SK-N-MC (cell line): ENCODE measurements at places on chromosomes 3 and 15.
A peak's percentile ranks its signal among the peaks of the same experiment; 100 is the strongest.

- DNase-seq: no peak
These were observed 31.4 kb upstream of the CHRNB4 start for GRCh38 chr15:78672285-78673014.

DNA sequence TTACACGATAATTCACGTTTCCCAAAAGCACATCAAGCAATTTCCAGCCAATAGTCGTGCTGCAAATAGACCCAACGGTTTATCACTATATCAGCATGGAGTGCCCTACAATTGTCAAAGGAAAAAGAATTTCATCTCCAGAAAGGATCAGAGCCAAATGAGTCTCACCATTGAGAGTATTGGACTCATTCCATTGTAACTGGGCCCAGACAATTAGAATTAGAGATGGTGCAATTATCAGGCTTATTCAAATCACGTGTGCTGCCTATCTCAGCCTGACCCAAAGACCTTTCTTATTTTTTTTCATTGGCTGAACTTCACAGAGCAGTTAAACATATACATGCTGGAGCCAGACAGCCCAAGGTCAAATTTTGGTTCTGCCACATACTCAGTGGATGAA lies 87.0 kb upstream of the LRTM1 start:
- no peak for DNase-seq

DNA sequence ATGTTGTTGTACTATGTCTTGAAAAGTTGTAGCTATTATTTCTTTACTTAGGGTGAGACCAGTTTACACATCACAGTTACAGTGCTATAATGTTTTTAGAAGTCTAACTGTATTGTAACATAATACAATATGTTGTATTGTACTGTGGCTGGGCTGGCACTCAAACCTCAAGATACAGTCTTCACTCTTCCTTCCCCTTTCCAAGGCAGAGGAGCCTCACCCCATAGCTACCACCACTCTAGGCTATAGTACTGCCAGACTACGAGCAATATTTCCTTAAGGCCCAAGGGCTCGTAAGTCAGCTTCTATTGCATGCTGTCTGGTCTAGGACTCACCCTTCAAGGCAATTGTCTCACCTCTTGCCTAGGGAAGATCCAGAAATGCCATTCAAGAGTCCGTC lies 597.7 kb downstream of the OTOL1 start:
- no peak for DNase-seq

DNA sequence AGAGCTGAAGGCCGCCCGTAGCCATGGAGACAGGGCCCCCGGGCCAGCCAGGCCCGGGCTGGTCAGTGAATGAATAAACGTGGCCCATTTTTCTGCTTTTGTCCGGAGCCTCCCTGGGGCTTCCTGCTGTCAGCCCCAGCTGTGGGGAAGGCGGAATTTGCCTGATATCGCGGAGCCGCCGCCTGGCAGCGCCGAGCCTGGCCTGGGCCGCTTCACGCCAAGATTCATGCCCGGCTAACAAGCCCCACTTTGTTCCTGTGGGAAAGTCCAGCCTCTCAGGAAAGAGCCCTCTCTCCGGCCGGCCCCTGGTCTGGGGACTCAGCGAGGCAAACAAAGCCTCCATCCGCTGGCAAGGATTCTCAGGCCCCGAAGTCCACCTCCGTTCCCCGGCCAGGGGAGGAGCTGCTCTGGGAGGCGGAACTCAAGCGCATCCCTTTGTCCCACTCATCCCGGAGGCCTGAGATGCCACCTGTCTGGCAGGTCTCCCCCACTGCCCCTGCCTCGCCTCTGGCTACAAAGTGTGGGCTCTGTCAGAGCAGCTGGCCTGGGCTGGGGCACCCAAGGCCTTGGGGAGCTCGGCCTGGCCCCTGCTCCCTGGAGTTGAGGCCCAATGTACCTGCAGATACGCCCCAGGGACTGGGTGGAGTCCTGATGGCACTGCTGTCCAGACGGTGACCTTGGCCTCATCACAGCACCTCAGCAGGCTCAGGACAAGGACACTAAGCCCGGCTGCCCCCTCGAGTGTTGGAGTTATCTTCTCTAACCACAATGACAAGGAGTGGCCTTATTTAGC lies 51.6 kb upstream of the SLC6A11 start:
- no peak for DNase-seq

- no peak for DNase-seq
These were observed 1186.5 kb downstream of the SI start for GRCh38 chr3:163891771-163892170.

GRCh38 chr3:127663151-127663550 lies 9.6 kb upstream of the ABTB1 start:
- DNase-seq: no peak

DNA sequence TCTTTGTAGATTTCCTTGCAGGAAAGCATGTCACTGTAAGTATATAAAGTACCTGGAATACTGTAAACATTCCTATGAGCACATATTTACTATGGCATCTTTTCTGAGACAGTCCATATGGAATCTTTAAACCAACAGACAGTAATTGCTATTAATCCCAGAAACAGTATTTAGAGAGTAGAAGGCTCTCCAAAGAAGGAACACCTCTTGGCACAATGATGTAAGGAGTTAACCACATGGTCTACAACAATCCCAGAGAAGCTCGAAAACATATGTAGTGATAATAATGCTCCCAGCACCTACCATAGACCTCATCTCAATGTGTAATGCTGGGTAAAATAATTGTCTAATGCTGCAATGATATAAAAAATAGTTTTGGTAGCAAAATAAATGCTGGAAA lies 95.8 kb upstream of the IL12A start:
- no peak for DNase-seq

DNA sequence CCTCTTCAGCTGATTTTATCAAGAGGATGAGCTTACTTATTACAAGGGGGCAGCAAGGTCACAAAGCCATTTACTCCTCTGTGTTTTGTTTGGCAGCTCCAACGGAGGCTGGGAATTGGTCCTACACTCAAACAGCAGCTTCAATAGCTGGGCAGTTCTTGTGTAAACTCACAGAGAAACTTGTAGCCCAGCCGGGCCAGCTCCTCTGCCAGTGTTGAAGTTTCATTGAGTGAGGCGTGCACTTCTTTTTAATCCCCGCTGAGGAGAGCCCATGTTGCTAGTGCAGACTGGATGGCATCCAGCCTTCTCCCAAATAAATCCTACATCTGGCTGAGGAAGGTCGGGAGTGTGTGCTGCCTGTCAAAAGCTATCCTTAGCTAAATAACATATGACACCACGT lies 59.5 kb downstream of the BFSP2 start:
- DNase-seq: no peak

- no peak for DNase-seq
These were observed 4.5 kb upstream of the IL17RC start for GRCh38 chr3:9912294-9912935.

DNA sequence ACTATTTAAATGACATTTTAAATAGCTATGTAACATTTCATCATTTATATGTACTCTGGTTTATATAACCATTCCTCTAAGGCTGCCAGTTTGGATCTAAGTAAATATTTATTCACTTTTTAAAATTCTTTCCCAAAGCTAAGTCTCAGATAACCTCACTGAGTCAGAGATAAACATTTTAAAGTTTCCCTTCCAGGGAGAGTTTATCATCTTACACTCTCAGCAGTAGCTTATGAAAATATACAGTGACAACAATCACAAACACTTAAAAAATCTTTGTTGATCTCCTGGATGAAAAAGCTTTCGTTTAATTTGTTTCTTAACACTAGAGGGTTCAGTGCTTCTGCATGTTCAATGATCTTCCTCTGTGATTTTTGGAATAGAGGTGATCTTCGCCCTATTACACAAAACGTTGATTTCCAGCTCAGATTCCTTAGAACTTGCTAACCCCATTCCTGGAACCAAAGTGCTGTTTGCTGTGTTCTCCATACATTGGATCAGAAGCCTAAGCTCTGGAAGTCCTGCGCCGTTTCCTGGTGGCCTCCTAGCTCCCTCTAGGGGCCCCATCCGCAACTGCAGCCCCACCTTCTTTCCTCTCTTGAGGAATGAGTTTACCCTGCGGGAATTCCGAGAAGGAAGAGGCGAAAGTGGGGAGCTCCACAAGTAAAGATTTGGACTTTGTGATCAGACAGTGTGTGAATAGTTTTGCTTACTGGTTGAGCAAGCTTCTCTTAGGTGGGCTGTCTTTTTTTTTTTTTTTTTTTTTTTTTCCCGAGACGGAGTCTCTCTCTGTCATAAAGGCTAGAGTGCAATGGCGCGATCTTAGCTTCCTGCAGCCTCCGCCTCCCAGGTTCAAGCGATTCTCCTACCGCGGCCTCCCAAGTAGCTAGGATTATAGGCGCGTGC lies 29.3 kb upstream of the SACM1L start:
- DNase-seq: no peak

GRCh38 chr3:100023595-100023994 lies 90.7 kb downstream of the FILIP1L start:
- DNase-seq: no peak

GRCh38 chr3:185728630-185729336 lies 96.1 kb downstream of the IGF2BP2 start:
- no peak for DNase-seq

- DNase-seq: no peak
These were observed 52.7 kb downstream of the COL6A6 start for GRCh38 chr3:130569461-130570365.

GRCh38 chr3:58063022-58063815 lies 55.0 kb downstream of the FLNB start:
- no peak for DNase-seq

GRCh38 chr3:187072511-187072910 lies 66.8 kb downstream of the RPL39L start:
- peak; percentile 79 for DNase-seq

DNA sequence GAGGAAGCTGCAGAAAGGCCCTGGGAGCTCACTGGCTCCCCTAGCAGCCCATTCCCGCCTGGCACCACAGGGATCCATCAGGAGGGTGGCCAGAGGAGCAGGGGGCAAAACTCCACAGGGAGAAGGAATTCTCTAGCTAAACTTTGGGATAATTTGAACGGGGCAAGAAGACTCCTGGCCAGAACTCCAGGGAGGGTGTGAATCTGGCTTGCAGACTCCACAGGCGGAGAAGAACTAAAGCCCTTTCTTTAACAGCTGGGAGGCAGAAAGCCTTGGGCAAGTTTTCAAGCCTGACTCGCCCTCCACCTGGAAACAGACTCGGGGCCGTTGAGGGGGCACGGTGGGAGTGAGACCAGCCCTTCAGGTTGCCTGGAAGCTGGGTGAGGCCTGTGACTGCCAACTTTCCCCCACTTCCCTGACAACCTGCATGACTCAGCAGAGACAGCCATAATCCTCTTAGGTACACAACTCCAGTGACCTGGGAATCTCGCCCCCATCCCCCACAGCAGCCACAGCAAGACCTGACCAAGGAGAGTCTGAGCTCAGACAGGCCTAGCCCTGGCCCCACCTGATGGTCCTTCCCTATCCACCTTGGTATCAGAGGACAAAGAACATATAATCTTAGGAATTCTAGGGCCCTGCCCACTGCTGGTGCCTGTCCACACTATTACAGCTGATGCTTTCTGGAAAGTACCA lies 28.6 kb downstream of the SLC27A2 start:
- DNase-seq: no peak
